Inflammatory macrophage treated with lipopolysaccharide for 4 hours (primary cell): ENCODE measurements at places on chromosomes 11 and 22.

DNA sequence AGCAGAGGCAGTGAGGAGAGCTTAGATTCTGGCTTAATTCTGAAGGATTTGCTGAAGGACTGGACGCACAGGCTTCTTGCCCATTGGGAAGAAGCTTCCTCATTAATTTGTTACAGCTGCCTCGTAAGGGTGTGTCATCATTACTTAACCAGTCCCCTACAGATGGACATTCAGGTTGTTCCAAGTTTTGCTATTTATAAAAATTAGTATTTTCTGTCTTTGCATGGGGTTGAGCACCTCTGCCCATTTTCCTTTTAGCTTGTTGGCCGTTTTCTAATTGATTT lies 38.1 kb downstream of the CAPN1 start:
- DNase-seq, result peak; percentile 44

GRCh38 chr22:38753948-38754750 lies 1.6 kb downstream of the SUN2 start:
- peak; percentile 35 for DNase-seq

GRCh38 chr11:73429121-73429750 lies 53.0 kb downstream of the RELT start:
- peak; percentile 68 for DNase-seq

- DNase-seq, result peak; percentile 86
These were observed 27.0 kb downstream of the POLDIP3 start for GRCh38 chr22:42587588-42588175.

GRCh38 chr11:75743711-75744563 lies 24.6 kb upstream of the DGAT2 start:
- DNase-seq, result no peak
